ENCODE measurements at places on chromosomes 6 and 20.

- DNase-seq = no peak
Measured at GRCh38 chr6:166389119-166389518, 6.4 kb upstream of the MPC1 start.

GRCh38 chr6:2485116-2485515, 239.7 kb upstream of the GMDS start:
- DNase-seq = no peak

DNA sequence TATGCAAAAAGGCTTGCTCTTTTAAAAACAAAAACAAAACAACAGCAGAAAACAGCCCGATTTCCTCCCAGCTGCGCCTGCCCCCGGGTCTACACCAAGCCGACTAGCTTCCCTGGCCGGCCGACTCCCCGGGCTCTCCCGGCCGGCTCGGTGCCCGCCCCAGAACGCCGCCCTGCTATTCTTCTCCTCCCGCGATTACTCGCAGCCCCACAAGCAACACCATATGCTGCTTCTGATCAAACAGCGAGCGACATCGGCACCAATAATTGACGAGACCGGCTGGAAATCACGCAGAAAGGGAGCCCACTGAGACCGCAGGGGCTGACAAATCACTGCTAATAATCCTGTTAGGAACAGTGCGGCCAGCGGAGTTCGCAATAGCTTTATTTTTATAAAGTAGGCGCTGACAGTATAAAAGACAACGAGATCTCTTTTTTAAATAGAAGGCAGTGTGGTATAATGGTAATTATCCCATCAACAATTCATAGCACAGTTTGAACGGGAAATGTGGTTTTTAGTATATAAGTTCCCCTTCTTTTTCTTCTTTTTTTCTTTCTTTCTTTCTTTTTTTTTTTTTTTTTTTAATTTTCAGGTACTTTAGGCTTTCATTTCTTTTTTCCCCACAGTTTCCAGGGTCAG, 3.3 kb downstream of the SIM1 start:
- DNase-seq = peak; percentile 77

- no peak for DNase-seq
Measured at GRCh38 chr6:56819604-56820003, 135.3 kb upstream of the BEND6 start.

GRCh38 chr6:66499851-66500250, 792.8 kb upstream of the EYS start:
- no peak for DNase-seq
